ENCODE measurements at places on chromosomes 5 and 9. TPM values are rescaled to one million over a fixed set of nuclear protein-coding genes. Genes with fewer than 3 reads are reported as not detected.
A peak's percentile ranks its signal among the peaks of the same experiment; 100 is the strongest.

DNA sequence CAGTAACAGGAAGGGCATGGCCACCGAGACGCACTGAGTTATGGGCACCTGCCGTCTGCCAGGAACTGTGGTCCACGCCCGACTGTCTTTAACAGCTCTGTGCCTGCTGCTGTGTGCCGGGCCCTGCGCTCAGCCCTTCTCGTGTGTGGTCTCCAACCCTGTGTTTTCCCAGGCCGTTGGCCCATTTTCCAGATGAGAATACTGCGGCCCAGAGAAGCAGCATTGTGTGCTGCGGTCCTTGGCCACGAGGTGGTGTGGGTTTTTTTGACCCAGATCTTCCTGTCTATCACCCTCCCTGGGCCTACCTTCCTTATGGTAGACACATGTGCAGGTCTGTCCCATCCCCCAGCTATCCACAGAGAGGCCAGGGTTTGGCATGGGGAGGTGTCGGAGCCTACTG is 47.0 kb downstream of the RXRA start:
- no peak for DNase-seq

- no peak for DNase-seq
Observed at GRCh38 chr5:15023846-15024245, 152.3 kb upstream of the ANKH start.

DNA sequence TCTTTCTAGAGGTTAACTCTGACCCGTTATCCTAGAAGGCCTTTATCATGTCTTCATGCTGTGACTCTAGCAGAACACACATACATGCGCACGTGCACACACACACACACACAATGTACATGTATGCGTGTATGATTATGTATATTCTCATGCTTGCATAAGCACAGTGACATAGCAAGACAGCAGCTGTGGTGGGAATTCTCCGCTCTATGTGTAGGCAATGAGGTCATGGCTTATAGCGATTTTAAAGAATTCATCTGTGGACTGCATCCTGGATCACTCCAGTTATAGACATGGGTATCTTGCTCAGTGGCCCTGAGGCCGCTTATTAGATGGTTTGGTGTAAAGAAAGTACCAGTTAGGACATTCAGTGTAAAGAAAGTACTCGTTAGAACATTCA is 106.2 kb downstream of the FBXL7 start:
- peak; percentile 47 for DNase-seq

Gene TMEM174
- not detected for total RNA-seq
